ENCODE measurements at places on chromosomes 7 and 10. TPM values are rescaled to one million over a fixed set of nuclear protein-coding genes. Genes with fewer than 3 reads are reported as not detected.

SORCS3 gene
- not detected for total RNA-seq

DNA sequence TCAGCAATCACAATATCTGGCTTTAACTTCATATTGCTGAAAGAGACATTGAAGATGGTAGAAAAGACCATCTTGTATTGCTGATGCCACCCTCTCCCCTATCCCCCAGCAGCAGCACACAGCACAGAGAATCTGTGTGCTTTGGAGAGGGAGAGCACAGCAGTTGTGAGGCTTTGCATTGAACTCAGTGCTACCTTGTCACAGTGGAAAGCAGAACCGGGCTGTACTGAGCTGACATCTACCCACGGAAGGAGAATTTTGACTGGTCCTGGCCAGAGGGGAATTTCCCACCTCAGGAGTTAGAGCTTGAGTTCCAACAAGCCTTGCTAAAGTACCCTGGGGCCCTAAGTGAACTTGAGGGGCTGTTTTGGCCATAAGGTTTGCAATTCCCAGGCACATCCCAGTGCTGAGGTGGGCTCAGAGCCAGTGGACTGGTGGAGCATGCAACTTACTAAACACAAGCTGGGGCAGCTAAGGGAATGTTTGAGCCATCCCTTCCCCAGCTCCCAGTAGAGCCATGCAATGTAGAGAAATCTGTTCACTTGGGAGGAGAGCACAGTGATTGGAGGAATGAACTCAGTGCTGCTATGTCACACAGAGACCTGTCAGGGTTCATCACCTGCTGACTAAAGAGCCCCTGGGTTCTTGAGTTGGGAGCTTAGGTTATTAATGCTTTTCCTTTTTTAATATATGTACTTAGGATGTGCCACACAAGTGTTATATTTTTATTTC is 62.1 kb downstream of the OR13A1 start:
- no peak for DNase-seq

- DNase-seq = no peak
Observed at GRCh38 chr7:105786520-105787470, 89.6 kb downstream of the ATXN7L1 start.

DNA sequence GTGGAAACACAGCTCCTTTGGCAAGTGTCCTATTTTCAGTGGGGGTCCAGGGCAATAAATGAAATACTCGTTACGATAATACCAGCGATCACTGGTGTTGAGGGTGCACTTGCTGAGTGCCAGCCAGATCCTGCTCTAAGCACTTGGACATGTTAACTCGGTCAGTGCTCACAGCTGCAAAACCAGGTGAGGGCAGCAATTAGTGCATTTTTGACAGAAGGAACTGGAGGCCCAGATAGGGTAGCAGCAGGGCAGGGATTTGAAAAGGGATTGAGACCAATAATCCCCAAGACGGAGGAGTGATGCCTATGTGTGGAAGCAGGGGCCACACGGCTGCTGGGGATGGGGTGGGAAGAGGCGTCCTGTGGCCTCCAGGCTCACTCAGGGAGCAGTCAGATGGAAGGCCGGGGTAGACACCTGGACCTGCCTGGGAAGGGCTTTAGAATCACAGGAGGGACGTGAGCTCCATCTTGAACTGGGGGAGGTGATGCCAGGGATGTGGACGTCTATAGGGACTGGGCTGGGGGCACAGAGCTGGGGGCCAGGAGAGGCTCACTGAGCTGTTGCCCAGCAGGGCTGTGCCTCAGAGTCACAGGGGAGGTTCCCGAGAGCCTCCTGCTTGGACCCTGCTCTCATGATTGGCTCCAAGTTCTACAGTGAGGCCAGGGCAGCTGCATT is 14.3 kb downstream of the PTPRE start:
- DNase-seq = no peak

- DNase-seq = peak; percentile 57
Observed at GRCh38 chr10:112375721-112376395, 1.9 kb downstream of the ACSL5 start.

EGFR gene
- 98.9 TPM for total RNA-seq

INA gene
- 1.3 TPM for total RNA-seq

- DNase-seq = peak; percentile 14
Observed at GRCh38 chr10:33899578-33900531, 565.4 kb upstream of the NRP1 start.

- no peak for DNase-seq
Observed at GRCh38 chr10:128549101-128549608, 422.9 kb upstream of the MKI67 start.

SLIT1 gene
- not detected for total RNA-seq

- DNase-seq = no peak
Observed at GRCh38 chr10:132133449-132134240, 53.1 kb upstream of the DPYSL4 start.

- no peak for DNase-seq
Observed at GRCh38 chr10:22531008-22531407, 183.4 kb downstream of the PIP4K2A start.

HSPA12A gene
- 35.4 TPM for total RNA-seq

DNA sequence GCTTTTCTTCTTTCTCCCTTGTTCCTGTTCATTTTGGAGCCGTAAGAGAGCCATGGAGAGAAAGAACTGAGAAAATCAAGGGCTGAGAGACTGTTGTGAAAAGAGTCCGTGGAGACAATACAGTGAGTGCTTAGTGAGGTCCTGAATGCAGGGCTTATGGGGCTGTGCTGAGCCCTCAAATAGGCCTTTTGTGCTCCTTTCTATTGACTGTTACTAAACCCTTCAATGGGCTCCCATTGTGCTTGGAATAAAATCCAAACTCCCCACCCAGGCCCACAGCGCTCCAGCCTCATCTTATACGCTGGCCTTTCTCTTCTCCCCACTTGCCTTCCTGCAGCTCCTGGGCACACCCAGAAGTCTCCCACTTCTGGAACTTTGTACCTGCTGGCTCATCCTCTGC is 243.1 kb upstream of the HABP2 start:
- no peak for DNase-seq

- DNase-seq = no peak
Observed at GRCh38 chr7:50352282-50352681, 47.8 kb downstream of the IKZF1 start.

MDFIC gene
- 39.3 TPM for total RNA-seq

SP8 gene
- not detected for total RNA-seq

- DNase-seq = no peak
Observed at GRCh38 chr7:151924508-151924907, 31.7 kb upstream of the GALNTL5 start.

DNA sequence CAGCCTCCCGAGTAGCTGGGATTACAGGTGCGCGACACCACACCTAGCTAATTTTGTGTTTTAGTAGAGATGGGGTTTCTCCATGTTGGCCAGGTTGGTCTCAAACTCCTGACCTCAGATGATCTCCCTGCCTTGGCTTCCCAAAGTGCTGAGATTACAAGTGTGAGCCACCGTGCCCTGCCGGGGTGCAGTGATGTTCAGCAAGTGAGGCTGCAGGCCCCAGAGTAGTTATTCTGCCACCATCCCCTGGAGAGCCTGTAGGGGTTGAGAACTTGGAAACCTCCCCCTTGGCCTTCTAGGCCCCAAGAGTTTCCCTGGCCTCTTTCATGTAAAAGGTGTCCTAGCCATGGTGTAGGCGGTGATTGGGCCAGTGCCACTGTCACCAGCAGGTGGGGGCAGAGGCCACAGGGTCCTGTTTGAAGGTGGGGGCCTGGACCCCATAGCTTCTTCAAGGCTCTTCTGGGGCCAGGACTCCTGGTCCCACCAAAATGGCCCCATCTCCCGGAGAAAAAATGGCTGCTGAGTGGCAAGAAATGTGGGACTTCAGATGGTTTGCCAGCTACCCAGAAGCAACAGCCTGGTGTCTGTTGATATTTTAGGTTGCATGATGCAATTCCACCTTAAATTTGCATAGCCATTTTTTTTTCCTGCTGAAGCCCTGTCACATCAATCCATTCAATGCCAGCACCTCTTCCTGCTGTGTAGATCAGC is 25.5 kb upstream of the INMT start:
- DNase-seq = no peak

DNA sequence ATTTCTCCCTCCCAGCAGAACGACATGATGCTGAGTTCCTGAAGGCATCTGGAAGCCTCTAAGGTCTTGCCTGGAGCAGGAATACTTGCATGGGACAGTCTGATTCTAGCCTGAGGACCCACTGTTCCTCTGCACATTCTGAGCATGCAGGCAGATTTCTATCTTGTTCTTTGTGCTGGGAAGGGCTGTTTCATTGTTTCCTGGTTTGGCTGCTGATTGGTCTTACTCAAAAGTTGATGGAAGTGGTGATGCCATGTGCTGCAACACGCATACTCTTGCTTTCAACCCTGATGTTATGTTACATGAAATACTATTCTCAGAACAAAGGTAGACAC is 307.0 kb downstream of the GATA3 start:
- DNase-seq = no peak

JAZF1 gene
- 38.4 TPM for total RNA-seq

DNA sequence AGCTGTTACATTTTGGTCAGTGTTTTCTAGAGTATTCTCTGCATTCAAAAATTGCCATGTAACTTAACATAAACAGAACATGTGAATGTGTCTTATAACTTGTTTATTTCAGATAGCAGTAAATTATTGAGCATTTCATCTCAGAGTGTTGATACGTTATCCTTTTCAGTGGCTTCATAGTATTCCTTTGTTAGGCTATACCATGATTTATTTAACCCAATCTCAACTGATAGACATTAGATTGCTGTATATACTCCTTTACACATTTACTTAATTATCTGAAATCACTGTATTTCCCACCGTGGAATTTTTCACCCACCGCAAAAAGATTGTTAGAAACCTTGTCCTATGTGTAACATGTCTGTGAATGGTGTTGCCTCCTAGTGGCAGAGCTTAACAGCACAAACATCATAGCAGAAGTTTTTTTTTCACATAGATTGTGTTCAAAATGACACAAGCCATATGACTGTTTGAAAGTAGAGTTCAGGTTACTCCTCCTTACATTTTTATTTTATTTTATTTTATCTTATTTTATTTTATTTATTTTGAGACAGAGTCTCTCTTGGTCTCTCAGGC is 21.4 kb downstream of the SLF2 start:
- DNase-seq = peak; percentile 6

- no peak for DNase-seq
Observed at GRCh38 chr10:61822096-61822495, 79.4 kb upstream of the ARID5B start.

ATE1 gene
- total RNA-seq = 18.4 TPM

DNA sequence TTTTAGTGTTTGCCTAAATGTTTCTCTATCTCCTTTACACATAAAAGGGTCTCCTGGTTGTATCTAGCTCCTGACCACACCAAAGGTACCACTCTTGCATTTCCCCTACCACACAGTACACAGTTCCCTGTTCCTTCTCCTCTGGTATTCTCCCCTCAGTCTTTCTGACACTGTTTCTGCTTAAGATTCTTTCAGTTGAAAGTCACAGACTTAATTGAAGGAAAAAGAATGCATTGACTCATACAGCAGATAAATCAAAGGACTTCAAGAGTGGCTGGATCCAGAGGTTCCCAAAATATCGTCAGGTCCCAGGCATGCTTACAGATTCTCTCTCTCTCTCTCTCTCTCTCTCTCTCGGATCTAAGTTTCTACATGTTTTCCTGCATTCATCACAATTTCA is 185.6 kb upstream of the LRGUK start:
- DNase-seq = peak; percentile 69

DNA sequence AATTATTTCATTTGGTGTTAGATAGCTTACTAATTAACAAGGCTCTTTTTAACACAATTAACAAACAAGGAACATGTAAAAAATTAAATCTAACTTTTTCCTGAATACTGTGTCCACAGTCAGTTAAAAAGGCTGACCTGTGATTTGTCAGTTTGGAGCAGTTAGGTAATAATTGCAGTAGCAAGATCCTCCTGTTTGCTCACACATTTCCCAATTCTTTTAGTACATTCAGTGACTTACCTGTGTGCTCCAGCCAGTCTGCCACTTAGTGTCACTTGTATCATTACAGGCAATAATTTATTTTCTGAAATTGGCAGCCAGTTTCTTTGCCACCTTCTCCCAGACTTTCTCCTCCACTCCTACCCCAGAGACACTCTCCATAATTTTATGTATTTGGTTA is 66.8 kb downstream of the LHFPL3 start:
- no peak for DNase-seq

Measured in fibroblast of villous mesenchyme (primary cell).